Uterine smooth muscle cell (primary cell): ENCODE measurements at places on chromosomes 12 and 14. TPM values are rescaled to one million over a fixed set of nuclear protein-coding genes. Genes with fewer than 3 reads are reported as not detected.

The FOXA1 gene
- total RNA-seq: not detected in 2 replicates

The PKP2 gene
- 0.12 TPM in 1 of 2 replicates, not detected in the other for total RNA-seq

The DNAJC22 gene
- total RNA-seq: 2.6 and 4.4 TPM in 2 replicates

The DBX2 gene
- total RNA-seq: not detected in 2 replicates

The LRRC43 gene
- 0.11 and 1.5 TPM in 2 replicates for total RNA-seq
